ENCODE measurements at places on chromosomes 7 and 10.
A peak's percentile ranks its signal among the peaks of the same experiment; 100 is the strongest.

DNA sequence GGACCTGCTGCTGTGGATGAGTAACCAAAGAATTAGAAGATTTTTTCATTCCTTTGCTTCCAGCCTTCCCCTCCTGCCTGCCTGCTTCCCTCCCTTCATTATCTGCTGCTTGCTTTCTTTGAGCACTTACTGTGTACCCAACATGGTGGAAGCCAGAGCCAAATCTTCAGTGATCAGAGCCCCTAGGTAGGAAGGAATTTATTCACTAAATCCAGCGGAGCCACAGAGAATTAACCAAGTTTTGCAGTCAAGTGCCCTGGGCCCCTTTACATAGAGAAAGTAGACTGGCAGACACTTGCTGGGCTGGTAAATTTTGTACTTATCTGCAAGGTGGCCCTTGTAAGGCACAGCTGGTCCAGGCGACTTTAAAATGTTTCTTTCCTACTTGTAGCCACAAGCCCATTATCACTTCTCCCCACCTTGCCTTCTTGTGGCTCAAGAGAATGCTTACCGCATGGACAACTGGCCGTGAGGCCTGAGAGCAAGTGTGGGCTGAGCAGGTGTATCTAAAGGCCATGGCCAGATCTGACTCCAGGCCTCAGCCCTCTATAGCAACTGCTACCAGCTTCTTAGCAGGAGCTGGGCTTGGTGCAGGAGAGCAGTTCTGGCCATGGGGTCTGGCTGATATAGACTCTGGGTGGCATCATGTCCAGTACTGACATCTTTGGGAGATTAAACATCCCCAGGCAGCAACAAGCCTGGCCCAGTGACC, 11.1 kb downstream of the UNC5B start:
- DNase-seq: no peak

- DNase-seq: no peak
Measured at GRCh38 chr10:19412531-19412930, 363.9 kb downstream of the MALRD1 start.

DNA sequence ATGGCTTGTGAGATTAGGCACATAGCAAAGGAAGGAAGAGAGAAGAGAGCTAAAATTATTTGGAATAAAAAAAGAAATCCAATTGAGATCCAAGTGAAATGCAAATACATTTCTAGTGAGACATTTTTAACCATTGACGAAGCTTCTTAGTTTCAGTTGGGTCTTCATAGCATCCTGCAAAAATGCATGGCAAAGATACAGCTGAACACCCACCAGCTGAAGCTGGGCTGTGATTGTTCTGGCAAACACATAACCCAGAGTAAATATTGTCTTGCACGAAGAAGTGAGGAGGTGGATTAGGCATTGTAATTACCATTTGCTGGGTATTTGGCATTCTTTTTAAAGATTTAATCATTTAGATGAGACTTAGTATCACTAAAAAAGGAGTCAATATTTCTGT, 409.4 kb downstream of the GRM8 start:
- DNase-seq: no peak

DNA sequence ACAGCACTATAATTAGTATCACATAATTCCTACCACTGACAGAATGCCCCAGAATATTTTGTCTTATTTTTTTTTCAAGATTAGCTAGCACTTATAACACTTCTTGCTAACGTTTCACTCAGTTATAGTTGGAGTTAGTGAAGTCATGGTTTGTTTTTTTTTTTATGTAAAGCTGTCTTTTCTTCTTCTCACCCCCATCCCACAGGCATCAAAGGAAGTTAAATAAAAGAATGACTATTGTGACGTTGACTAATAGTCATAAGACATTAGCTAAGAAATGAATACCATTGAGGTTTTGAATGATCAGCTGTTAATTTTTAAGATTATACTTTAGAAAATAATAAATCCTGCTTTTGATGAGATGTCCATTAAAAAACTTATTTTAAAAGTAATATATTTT, 498.3 kb downstream of the GFRA1 start:
- no peak for DNase-seq

DNA sequence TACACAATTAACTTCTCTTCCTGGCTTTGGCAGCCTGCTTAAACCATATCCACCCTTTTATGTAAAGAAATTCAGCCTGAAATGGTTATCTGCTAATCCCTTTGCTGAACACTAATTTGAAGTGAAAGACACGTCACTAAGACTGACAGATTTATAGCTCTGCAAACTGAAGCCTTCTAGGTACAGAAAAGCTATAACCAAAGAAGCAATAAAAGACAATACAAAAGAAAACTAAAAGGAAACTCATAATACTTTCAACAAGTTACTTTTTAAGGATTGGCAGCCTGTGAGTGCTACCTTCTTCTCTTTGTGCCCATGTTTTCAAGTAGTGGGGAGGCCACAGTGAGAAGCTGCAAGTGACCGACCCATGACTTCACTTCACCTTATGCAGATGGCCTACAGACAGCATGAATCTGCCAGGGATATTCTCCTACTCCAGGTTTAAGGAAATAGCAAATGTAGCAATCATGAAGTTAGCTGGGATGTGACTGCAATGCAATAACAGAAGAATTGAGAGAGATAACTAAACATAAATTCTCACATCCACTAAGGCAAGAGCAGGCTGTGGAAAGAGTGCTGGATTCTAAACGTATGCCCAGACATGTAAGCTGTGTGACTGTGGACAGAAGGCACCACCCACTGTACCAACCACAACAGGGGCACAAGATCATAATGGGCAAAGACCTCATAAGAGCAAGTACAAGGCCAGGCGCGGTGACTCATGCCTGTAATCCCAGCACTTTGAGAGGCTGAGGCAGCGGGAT, 10.7 kb upstream of the SPOCK2 start:
- DNase-seq: peak; percentile 50

DNA sequence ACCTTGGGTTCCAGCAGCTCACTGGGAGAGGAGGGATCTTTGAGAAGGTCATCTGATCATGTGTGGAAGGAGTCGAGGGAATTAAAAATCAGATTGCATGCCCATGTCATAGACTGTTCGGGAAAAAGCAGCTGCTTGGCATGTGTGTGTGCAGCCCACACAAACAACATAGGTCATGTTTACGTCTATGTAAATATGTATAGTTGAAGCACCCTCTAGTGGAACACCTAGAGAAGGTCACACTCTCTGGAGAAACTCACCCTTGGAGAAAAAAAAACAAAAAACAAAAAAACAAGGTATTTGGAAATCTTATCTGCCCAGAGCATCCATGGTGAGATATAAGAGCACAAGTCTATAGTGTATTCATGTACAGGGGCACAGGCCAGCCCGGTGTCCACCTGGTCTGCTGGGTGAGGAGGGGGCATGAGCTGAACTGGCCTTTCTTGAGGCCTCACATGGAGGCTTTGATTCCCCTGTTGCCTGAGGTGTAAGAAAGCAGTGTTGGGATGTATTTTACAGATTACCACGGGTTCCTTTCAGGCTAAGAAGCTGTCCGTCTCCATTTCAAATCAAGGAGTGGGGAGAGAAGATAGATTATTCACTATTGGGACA, 98.0 kb downstream of the NPY start:
- no peak for DNase-seq

DNA sequence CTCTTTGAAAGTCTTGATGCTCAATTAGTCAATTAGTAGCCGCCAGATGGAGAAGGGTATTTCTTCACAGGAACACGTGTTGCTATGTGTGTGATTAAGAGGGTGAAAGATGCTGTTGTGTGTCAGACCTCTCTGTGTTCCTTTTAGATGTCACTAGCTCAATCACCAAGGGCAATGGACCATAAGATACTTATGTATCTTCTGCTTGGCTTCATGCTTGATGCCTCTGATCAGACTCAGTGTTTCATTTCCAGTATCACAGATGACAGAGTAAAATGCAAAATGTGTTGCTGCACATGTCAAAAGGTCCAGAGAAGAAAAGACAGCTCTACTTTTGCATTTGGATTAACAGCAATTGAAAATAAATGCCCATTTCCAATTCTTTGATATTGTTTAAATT, 865.9 kb downstream of the CNTNAP2 start:
- no peak for DNase-seq

GRCh38 chr7:85239109-85239508, 52.3 kb upstream of the SEMA3D start:
- DNase-seq: no peak

DNA sequence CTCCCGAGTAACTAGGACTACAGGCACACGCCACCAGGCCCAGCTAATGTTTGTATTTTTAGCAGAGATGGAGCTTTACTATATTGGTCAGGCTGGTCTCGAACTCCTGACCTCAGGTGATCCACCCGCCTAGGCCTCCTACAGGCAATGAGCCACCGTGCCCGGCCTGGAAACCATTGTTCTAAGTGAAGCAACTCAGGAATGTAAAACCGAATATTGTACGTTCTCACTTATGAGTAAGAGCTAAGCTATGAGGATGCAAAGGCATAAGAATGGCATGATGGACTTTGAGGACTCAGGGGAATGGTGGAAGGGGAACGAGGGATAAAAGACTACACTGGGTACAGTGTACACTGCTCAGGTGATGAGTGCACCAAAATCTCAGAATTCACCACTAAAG, 235.1 kb upstream of the AUTS2 start:
- DNase-seq: no peak

DNA sequence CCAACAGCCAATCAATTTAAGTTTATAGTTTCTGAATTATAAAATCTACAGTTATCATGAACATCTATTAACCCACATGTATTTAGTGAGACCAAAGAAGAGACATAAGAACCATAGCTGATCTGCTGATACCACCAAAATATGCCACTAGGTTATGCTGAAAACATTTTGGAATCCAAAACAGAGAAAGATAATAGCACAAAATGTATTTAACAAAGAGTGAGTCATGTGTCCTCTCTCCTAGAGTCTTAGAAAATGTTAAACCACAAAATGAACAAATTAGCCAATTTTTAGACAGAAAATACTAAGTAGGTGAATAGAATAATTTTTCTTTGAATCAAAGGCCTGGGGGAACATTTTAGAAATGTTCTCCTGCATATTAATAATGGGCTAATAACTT, 527.5 kb downstream of the GPAM start:
- no peak for DNase-seq

DNA sequence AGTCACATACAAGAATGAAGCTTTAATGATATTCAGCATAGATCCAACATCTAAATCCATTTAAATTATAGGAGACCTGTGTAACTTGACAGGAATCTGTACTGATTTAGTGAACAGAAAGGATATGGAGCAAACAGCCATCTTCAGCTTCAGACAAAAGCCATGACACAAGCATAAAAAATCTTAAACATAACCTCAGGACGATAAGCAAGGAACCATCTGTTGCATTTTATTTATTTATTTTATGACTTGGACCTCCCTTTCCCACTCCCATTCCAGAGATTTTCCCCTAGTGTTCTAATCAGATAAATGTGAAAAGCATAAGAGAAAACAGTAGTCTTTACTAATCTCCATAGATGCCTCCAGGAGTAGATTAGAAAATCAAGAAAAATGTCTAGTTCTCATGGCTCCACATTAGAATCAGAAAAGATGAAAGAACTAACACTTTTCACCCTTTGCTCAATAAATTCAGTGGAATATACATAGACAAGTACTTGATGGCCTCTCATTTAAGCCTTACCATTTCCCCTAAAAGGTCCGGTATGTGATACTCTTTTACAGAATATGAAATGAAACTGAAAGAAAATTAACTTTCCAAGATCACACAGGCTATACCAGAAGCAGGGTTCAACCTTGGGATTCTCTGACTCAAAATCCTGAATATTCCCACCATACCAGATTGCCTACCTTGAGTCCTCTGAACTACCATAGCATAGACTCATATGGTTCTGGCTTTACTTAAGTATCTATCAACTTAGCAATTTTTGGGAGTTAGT, 15.2 kb downstream of the CACNA2D1 start:
- DNase-seq: no peak

- peak; percentile 83 for DNase-seq
Measured at GRCh38 chr7:44292876-44293560, 32.4 kb downstream of the CAMK2B start.

DNA sequence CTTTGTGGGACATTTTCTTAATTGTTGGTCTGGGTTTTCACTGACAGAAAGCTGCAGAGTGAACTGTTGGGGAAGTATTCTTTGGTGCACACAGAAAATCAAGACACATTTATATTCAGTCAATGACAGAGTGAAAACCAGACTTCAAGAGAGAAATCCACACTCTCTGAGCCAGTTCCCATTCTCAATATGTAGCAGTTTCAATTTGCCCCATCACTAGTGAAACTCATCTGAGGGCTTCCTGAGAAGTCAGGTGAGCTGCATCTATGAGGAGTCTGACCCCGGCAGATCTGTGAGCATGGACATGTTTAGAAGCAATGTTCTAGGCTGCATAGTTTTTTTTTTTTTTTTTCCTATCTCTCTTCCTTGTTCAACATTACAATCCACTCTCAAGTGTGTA, 163.7 kb upstream of the AHR start:
- no peak for DNase-seq

GRCh38 chr10:92328993-92329392, 38.0 kb downstream of the MARCHF5 start:
- DNase-seq: no peak

- DNase-seq: no peak
Measured at GRCh38 chr7:87810130-87810529, 66.0 kb downstream of the SLC25A40 start.

- DNase-seq: peak; percentile 88
Measured at GRCh38 chr7:55017841-55018240, 976 bp upstream of the EGFR start.

- DNase-seq: no peak
Measured at GRCh38 chr7:3138997-3139396, 95.3 kb upstream of the CARD11 start.

DNA sequence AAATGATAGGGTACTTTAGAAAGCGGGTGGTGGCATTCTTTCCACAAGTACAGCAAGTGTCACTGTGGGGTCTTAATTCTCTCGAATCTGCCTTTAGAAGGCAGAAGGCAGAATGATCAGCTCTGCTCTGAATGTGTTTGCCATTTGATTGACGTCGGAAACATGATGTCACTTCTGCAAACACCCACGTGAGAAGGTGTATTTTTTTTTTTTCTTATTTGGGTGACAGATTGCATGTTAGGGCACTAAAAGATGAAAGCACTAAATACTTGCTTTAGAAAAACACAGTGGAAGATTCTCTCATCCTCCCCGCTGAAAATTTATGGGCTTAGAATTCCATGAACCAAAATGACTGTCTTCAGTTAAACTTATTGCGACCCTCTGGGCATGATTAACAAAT, 150.2 kb downstream of the TCF7L2 start:
- no peak for DNase-seq

DNA sequence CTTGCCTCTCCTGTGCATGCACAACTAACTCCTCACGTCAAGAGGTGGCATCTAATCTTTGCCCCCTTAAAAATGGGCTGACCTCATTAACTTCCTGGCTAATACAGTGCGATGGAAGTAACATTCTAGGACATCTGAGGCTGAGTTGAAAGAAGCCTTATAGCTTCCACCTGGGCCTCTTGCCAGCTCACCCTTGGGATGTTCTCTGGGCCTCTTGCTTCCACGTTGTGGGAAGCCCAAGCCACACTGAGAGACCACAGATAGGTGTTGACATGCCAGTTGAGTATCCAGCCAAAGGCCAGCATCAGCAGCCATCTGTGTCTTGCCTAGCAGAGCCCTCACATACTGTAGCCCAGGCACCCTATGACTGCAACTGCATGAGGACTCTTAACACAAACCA, 60.8 kb upstream of the GDF10 start:
- no peak for DNase-seq

GRCh38 chr7:51344406-51345138, 28.0 kb upstream of the COBL start:
- no peak for DNase-seq
